A172 (cell line): ENCODE measurements at places on chromosomes 4 and X.

DNA sequence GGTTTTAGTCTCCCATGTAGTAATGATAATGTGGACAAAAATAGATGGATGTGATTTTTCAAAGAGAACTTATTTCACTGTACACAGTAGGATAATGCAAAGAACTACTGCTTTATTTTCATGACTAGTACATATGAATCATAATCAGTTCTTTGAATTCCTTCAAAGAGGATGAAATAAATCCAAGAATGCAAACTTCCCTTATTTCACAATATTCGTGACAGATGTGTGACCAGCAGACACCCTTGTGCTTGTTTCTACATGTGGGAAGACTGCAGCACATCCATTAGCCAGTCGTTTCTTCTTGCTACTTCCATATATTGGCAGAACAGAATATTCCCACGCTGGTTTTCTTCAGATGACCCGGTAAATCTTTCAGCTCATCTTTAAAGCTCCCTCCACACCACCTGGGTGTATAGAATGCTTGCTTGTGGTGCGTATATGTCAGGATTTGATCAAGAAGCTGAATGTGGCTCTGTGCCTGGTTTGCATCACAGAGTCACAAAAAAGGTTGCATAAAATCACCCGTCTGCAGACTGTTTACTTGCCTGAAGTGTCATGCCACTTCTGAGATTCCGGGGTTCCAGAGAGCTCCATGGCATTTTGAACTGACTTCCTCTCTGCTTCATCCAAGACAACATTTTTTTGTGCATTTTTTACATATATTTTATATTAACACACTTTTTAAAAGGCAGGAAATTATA lies 47.7 kb upstream of the FAT4 start:
- no peak for DNase-seq

DNA sequence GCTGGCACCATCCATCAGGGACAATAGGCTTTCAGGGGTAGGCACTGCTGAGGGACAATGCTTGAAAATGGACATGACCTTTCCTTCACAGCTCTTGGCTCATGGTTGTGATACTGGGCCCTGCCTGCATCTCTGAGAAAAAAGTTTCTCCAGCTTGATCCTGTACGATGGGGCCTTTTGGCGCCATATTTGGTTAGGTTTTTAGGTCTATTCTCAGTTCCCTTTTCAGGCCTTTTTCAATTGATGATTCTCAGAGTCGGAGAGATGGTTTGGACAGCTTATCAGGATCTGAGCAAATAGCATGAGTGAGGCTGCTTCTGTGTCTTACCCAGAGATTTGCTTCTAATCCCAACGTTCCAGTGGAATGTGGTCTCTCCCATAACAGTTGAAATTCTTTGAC lies 141.6 kb downstream of the ZNF518B start:
- no peak for DNase-seq

GRCh38 chr4:88043001-88043400 lies 35.6 kb downstream of the PKD2 start:
- no peak for DNase-seq

- DNase-seq = no peak
These were observed 372.7 kb upstream of the BOD1L1 start for GRCh38 chr4:14000091-14000814.

DNA sequence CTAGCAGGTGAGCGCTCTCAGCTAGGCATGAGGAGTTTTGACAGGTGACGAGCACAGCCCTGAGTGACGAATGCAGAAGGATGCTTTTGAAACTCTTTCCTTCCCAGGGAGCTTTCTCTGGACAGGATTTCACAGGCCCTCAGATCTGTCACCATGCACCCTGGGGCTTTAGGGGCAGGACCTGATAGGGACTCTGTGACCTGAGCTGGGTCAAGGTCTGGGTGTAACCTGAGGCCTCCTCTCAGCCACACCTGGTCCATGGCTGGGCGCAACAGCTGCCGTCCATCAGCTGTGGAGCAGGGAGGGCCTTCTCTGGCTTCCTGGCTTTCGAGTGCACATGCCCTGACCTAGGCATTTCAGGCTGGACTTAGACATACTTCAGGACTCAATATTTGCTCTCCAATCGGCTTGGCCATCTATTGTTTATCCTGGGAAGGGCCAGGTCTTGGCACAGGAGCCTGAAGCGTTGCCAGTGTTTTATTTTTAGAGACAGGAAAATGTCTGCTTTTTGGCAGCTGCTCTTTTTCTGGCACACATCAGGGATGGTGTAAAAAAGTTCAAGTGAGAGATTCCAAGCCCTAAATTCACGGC lies 56.4 kb downstream of the C4orf51 start:
- DNase-seq = no peak

DNA sequence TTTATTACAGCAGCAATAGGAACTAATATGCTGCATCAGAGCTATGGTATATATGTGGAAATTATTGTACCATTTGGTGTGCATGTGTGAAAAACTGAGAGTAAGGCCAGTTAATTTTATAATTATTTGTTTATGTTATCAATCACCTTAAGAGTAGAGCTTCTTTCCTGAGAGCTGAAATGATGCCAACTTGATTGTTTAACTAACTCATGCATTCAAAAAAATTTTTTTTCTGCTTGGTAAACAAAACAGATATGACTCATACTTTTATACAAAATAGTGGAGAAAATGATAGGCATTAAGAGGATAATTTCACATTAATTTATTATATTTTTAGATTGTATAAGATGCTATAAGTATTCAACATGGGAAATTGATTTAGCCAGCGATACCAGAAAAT lies 622.7 kb downstream of the RAPGEF2 start:
- no peak for DNase-seq

DNA sequence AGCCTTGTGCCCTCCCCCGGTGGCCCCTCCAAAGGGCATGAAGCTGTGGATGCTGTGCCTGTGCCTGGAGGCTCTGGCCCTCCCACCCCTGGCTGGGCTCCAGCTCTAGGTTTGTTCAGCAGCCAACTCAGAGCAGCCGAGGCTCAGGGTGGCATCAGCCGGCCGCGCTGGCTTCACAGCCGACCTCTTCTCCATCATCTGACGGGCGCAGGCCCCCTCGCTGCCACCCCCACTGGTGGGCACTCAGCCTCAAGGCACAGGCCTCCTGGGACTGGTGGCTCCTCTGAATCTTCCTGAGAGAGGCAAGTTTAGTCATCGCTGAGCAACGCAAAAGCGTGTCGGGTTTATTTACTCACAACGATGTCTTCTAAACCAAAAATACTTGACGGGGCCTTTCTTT lies 46.0 kb downstream of the PCGF3 start:
- no peak for DNase-seq

- peak; percentile 38 for DNase-seq
These were observed 802 bp downstream of the BMP2K start for GRCh38 chr4:78776729-78777575.

GRCh38 chrX:3428792-3429191 lies 82.3 kb upstream of the MXRA5 start:
- no peak for DNase-seq

- DNase-seq = peak; percentile 55
These were observed 282.9 kb downstream of the USP46 start for GRCh38 chr4:52376132-52376704.

GRCh38 chrX:7235071-7235470 lies 87.1 kb upstream of the PUDP start:
- DNase-seq = no peak

GRCh38 chr4:88439161-88439760 lies 17.7 kb upstream of the HERC5 start:
- DNase-seq = no peak

DNA sequence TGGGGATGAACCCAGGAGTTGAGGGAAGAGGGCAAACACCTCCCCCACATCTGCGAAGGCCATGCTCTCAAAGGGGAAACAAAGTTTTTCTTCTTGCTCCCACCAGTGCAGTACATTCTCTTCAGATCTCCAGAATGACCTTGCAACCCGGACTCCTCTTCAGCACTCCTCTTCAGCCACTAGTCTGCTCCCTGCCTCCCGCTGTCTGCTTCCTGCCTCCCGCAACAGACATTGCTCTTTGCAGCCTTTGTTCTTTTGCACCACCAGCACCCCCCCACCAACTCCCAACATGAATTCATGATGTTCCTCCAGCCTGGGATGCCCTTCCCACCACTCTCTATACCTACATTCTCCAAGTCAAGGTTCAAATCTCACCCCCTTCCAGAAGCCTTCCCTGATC lies 32.1 kb downstream of the UTP14A start:
- DNase-seq = no peak

DNA sequence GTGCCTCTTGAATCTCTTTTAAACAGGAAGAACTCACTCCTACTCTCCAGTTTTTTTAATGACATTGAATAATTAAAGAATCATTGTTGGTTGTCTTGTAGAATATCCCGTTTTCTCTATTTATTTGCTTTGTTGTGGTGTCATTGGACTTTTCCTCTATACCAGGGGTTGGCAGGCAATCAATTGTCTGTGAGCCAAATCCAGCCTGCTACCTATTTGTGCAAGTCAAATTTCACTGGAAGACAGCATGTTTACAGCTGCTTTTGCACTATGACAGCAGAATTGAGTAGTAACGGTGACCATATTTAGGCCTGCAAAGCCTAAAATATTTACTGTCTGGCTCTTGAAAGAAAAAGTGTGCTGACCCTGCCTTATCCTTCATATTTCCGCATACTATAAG lies 34.8 kb downstream of the POLA1 start:
- no peak for DNase-seq
